MCF 10A (cell line): ENCODE measurements at places on chromosomes 1 and 21. TPM values are rescaled to one million over a fixed set of nuclear protein-coding genes. Genes with fewer than 3 reads are reported as not detected.

USP25 gene
- total RNA-seq = 78.5 and 90.8 TPM in 2 replicates

MEGF6 gene
- total RNA-seq = 12.9 and 14.3 TPM in 2 replicates

MAGOH gene
- total RNA-seq = 68.2 and 70.3 TPM in 2 replicates

NPHP4 gene
- 14.4 and 15.0 TPM in 2 replicates for total RNA-seq

AMY2A gene
- total RNA-seq = not detected in 2 replicates

CAPN8 gene
- total RNA-seq = 1.0 and 5.7 TPM in 2 replicates

OR2T6 gene
- total RNA-seq = not detected in 2 replicates

CACNA1S gene
- total RNA-seq = not detected in 2 replicates

BMP8A gene
- not detected in 2 replicates for total RNA-seq

DNA sequence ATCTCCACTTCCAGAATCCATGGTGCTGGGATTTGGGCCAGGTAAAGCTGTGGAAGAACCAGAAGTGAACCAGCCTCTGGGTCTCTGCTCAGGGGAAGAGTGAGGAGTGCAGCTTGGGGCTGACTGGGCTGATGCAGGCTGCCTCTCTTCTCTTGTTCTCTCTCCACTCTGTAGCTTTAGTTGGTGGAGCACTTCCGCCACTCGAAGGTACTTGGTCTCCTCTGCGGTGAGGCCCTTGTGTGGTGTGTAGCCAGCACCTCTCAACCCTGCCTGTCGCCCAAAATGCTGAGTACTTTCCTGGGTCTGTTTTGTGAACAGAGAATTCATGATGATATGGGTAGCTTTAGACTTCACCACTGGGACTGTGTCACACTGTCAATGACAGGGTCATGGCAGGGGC, 63.2 kb downstream of the URB2 start:
- DNase-seq = no peak
- no peaks in the 10 kb centered on the region for H3K36me3 ChIP-seq
- no peak overlapping the region for H3K4me3 ChIP-seq
- no peak overlapping the region for H3K27ac ChIP-seq
- no peaks in the 10 kb centered on the region for H3K27me3 ChIP-seq

GRCh38 chr1:91124989-91125417, 103.2 kb upstream of the ZNF644 start:
- H3K27me3 ChIP-seq = no peaks in the 10 kb centered on the region
- DNase-seq = no peak
- H3K4me1 ChIP-seq = peaks cover 14% of the 10 kb centered on the region
- H3K4me3 ChIP-seq = no peak overlapping the region
- no peak overlapping the region for H3K27ac ChIP-seq

GRCh38 chr1:176517484-176517883, 54.5 kb downstream of the PAPPA2 start:
- DNase-seq = peak; percentile 93
- peak overlapping the region; percentile 69 for H3K27ac ChIP-seq
- H3K4me3 ChIP-seq = no peak overlapping the region
- peaks cover 32% of the 10 kb centered on the region for H3K27me3 ChIP-seq

DNA sequence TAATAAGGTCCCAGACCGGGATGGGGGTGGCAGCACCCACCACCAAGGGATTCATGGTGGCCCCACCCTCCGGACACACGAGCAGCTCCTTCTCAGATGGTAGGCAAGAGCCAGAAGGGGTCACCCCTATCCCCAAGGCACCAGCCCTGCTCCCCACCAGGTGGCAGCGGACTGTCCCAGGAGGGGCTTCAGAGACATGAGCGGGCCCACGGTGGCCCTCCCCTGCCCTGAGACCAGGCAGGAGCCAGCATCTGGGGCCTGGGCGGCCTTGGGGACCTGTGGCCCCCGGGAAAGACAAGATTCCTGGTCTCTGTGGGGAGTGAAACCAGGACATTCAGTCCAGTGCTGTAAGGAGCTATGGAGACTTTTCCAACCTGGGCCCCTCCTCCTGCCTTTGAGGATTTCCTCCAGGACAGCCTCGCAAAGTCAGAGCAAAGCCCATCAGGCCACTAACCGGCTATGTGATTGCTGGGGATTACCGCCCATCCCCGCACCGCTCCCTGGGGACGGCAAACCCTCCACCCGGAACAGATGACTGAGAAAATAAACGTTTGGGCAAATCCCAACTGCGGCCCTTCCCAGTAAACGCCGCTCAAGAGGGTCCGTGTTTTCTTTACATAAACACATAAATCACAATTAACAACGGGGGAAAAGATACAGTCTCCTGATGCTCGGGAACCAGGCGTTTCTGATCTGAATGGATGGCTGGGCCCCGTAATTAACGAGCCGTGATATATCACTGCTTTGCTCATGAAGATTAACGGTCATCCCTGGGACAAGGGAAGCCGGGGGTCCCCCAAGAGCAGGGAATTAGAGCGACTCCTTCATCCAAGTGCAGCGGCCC, 50.9 kb upstream of the ARHGEF16 start:
- DNase-seq = no peak
- H3K4me3 ChIP-seq = no peak overlapping the region
- H3K27me3 ChIP-seq = peaks cover 16% of the 10 kb centered on the region
- no peaks in the 10 kb centered on the region for H3K4me1 ChIP-seq

- no peaks in the 10 kb centered on the region for H3K36me3 ChIP-seq
- no peaks in the 10 kb centered on the region for H3K27me3 ChIP-seq
- peak overlapping the region; percentile 51 for H3K4me3 ChIP-seq
- no peak for DNase-seq
- H3K4me1 ChIP-seq = peaks cover 29% of the 10 kb centered on the region
Measured at GRCh38 chr1:234771642-234772344, 161.8 kb upstream of the IRF2BP2 start.

- H3K36me3 ChIP-seq = no peaks in the 10 kb centered on the region
- no peak overlapping the region for H3K4me3 ChIP-seq
- no peaks in the 10 kb centered on the region for H3K4me1 ChIP-seq
- DNase-seq = no peak
Measured at GRCh38 chr1:38268226-38268625, 221.6 kb upstream of the POU3F1 start.

DNA sequence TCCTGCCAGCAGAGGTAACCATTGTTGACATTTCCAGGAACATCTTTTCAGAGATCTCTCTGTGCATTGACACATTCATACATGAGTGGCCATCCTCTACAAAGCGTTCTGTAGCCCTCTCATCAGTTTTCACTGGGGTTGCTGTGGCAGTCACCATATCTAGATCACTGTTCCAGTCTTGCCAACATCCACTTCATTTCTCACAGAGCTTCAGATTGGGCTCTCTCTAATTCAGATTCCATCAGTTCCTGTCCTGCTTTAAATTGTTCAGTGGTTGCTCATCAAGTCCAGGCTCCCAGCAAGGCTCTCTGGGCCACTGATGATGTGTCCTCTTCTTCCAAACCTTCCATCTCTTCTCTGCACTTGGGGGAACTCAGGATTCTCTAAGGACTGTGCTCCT, 173.7 kb downstream of the KCNJ6 start:
- H3K27me3 ChIP-seq = peaks cover 37% of the 10 kb centered on the region
- H3K36me3 ChIP-seq = no peaks in the 10 kb centered on the region
- no peak for DNase-seq
- H3K27ac ChIP-seq = no peak overlapping the region
- H3K4me3 ChIP-seq = no peak overlapping the region

DNA sequence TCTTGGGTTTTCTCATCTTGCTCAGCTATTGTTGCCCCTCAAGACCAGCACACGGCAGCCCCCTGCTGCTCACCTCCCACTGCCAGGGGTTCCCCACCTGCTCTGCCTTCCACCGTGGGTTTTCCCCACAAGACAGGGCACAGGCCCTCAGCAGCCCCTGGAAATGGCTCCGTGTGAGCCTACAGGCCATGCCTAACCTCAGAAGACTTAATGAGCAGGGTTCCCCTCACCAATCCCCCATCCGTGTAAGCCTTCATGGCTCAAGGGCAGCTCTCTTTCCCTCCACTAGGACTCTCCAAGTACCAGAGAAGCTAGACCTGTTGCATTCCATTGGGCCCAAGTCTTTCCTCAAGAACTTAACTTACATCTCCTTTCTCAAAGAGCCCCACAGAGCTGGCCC, 18.4 kb upstream of the RCAN3 start:
- H3K36me3 ChIP-seq = no peaks in the 10 kb centered on the region
- H3K4me3 ChIP-seq = no peak overlapping the region
- H3K4me1 ChIP-seq = no peaks in the 10 kb centered on the region
- no peak overlapping the region for H3K27ac ChIP-seq
- no peak for DNase-seq
- H3K27me3 ChIP-seq = no peaks in the 10 kb centered on the region

- H3K36me3 ChIP-seq = no peaks in the 10 kb centered on the region
- peaks cover 6% of the 10 kb centered on the region for H3K4me1 ChIP-seq
- peaks cover 3% of the 10 kb centered on the region for H3K27me3 ChIP-seq
- no peak overlapping the region for H3K4me3 ChIP-seq
- H3K27ac ChIP-seq = no peak overlapping the region
Measured at GRCh38 chr21:41365377-41366107, 3.7 kb downstream of the MX2 start.

DNA sequence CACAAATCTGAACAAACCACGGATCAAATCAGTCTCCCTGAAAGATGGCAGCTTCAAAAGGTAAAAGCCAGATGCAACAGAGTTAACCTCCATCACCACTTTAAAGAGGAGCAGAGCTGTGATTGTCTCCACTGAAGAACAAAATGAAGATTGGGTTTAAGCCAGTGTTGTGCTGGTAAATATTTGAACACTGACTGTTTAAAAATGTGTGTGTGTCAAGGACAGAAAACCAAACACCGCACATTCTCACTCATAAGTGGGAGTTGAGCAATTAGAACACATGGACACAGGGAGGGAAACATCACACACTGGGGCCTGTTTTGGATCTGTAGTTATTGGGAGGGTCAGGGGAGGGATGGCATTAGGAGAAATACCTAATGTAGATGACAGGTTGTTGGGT, 83.9 kb downstream of the ST6GALNAC5 start:
- no peak for DNase-seq
- no peaks in the 10 kb centered on the region for H3K36me3 ChIP-seq
- no peaks in the 10 kb centered on the region for H3K27me3 ChIP-seq
- peaks cover 13% of the 10 kb centered on the region for H3K4me1 ChIP-seq

- DNase-seq = peak; percentile 36
- no peak overlapping the region for H3K27ac ChIP-seq
- H3K36me3 ChIP-seq = no peaks in the 10 kb centered on the region
- H3K4me1 ChIP-seq = peaks cover 7% of the 10 kb centered on the region
Measured at GRCh38 chr1:223244366-223245103, 101.5 kb upstream of the TLR5 start.

- H3K36me3 ChIP-seq = no peaks in the 10 kb centered on the region
- no peaks in the 10 kb centered on the region for H3K27me3 ChIP-seq
- H3K4me3 ChIP-seq = no peak overlapping the region
- peak; percentile 83 for DNase-seq
- H3K27ac ChIP-seq = no peak overlapping the region
Measured at GRCh38 chr1:46477153-46477929, 12.3 kb upstream of the DMBX1 start.

GRCh38 chr1:115922801-115923200, 53.5 kb upstream of the SLC22A15 start:
- H3K27ac ChIP-seq = no peak overlapping the region
- no peak for DNase-seq
- no peak overlapping the region for H3K4me3 ChIP-seq
- peaks cover 6% of the 10 kb centered on the region for H3K4me1 ChIP-seq
- no peaks in the 10 kb centered on the region for H3K27me3 ChIP-seq

DNA sequence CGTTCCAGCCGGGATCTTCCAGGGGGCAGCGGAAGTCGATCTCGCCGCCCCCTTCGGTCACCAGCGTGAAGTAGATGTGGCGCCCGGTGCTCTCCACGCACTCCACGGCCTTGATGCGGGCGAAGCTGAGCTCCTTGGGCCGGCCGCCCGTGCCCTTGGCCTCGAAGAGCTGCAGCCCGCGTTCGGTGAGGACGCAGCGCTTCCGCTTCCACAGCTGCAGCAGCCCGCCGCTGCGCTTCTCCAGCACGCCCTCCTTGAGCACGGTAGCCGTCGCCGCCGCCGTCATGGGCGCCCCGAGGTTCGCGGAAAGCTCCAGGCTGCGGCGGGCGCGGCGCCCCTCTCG, 516 bp downstream of the PHLDA3 start:
- peaks cover 58% of the 10 kb centered on the region for H3K4me1 ChIP-seq
- peak overlapping the region; percentile 97 for H3K4me3 ChIP-seq
- peak; percentile 53 for DNase-seq
- H3K36me3 ChIP-seq = peaks cover 57% of the 10 kb centered on the region

- peaks cover 20% of the 10 kb centered on the region for H3K4me1 ChIP-seq
- H3K27ac ChIP-seq = peak overlapping the region; percentile 98
- no peak for DNase-seq
Measured at GRCh38 chr1:67431156-67431765, 1.1 kb upstream of the SERBP1 start.
